ENCODE measurements at places on chromosomes 12 and 14.

DNA sequence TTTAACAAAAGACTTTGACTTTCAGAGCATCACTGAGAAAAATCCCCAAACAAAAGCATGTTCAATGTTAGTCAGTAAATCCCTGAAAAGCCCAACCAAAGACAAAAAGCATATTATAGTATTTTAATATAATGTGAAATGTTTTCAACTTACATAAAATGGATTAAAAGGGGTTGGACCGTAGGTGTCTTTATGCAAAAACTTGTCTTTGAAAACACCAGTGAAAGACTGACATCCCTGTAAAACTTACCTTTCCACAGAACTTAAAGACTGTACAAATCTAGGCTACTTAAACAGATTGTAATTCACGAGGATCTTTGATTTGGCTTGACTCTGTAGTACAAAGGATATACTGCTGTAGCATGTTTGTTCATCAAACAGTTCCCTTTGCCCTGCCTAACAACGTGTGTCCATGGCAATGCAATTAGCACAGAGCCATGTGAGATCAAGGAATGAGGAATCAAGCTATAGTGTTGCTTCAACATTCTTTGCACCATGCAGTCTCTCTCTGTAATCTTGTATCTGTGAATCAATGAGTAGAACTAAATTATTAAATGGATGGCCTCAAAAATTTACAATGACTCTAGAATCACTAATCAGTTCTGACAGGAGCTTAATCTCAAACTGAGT, 138.5 kb upstream of the SYT1 start:
- DNase-seq = no peak

- DNase-seq = no peak
Measured at GRCh38 chr12:6061660-6062059, 62.8 kb downstream of the VWF start.

- no peak for DNase-seq
Measured at GRCh38 chr14:104877806-104878550, 12.9 kb downstream of the CEP170B start.

DNA sequence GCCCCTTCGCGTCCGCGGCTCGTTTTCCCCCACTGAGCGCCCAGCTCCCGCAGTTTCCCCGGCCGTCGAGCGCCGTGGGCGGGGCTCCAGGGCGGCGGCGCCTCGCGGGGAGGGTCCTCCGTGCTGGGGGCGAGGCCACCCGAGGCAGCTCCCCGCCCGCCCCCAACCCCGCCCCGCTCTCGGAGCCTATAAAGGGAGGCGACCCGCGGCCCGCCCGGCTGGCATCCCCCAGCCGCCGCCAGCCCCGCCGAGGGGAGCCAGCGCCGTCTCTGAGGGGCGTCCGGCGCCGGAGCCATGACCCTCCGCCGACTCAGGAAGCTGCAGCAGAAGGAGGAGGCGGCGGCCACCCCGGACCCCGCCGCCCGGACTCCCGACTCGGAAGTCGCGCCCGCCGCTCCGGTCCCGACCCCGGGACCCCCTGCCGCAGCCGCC, at the start of gene TAMALIN:
Gene TAMALIN (plus strand): TSS at position 221 of the 432 bp plus-strand sequence. CDS start 74 bp downstream, at position 295.
- DNase-seq = peak; percentile 75

DNA sequence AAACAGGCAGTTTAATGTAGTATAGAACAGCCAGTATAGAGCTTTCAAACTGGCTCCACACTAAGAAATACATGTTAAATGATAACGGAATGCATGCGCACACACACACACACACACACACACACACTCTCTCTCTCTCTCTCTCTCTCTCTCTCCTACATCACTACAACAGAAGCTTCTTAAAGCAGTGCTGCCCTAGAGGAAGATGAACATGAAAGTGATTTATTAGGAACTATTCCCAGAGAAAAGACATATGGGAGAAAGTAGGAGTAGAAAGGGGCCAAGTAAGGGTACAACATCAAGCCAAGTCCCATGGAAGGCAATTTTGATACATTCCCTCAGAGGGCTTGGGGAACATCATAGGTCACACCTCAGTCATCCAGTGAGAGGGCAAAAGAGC, 16.4 kb upstream of the DHRS4 start:
- DNase-seq = no peak

- DNase-seq = no peak
Measured at GRCh38 chr14:38629412-38629811, 373.5 kb upstream of the CLEC14A start.

- DNase-seq = no peak
Measured at GRCh38 chr12:60101715-60102114, 505.9 kb downstream of the SLC16A7 start.

DNA sequence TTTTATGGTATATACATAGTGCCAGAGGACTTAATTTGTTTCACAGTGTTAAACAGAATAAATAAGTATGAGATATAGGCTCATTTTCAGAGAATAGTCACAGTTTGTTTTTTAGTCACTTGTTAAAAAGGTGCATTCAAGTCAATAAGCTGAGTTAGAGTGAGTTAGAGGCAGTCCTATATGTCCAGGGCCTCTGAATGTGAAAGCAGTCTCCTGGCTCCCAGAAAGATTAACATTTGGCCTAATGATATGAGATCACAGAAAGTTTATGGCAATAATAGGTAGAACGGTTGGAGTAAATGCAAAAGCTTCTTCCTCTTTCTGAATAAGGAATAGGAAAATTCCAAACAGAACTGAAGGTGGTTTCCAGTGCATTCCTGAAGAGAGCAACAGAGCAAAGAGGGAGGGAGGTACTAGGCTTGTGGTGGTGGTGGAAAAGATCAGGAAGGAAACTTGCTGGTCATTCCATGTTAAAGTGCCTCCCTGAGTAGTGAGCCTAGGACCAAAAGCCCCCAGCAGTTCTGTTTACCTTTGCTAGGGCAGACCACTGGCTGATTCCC, 54.4 kb downstream of the SLC38A4 start:
- DNase-seq = no peak

DNA sequence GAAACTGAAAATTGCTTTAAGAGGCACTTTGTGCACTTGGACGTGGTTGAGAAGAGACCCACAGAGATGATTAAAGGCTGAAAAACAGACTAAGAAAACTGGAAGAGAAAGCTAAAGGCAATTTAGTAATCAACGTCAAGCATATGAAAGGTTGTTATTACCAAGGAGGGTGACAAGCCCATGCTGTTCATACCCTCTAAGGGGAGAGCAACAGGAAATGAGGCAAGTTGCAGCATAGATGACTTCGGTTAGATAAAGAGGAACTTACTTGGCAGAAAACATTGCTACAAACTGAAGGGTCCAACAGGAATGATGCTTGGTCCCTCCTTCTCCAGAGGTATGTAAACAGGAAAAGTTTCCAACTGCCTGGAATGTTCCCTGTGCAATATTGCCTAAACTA, 107.8 kb downstream of the DUSP6 start:
- peak; percentile 6 for DNase-seq

GRCh38 chr14:93906341-93907329, 20.5 kb upstream of the FAM181A start:
- DNase-seq = peak; percentile 86

DNA sequence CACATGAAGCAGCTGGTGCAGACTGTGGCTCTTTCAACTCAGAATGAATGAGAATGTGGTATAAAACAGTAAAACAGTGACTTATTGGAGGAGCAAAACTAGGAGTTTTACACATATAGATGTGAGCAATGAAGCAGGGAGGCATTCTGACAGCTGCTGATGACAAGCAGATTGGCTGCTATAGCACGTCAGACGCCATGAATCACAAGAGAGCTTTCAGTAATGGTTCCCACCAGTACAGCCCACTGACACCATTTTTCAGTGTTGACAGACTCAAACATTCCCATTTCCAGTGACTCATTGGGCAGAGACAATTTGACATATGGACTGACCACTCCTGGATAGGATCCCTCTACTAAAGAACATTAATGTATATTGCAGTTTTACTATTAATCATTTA, 24.6 kb upstream of the FSCB start:
- DNase-seq = no peak

GRCh38 chr14:79551523-79551922, 659.8 kb downstream of the DIO2 start:
- no peak for DNase-seq

GRCh38 chr14:70971560-70971959, 64.3 kb downstream of the PCNX1 start:
- DNase-seq = no peak

DNA sequence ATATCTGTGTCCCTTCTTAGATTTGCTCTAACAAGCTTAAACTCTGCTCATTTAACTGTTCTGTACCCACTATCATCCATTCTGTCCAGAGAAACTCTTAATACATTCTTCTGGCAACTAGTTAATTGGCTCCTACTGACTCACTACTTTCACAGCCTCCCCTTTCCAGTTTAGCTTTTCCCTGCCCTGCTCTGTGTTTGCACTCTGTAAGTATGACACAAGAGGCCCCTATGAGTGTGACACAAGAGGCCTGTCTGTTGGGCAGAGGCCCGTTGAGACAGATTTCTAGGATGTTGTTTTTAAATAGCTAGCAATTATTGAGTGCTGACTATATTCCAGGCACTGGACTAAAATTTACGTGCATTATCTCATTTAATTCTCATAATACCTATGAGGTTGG, 246.0 kb upstream of the DAAM1 start:
- no peak for DNase-seq

DNA sequence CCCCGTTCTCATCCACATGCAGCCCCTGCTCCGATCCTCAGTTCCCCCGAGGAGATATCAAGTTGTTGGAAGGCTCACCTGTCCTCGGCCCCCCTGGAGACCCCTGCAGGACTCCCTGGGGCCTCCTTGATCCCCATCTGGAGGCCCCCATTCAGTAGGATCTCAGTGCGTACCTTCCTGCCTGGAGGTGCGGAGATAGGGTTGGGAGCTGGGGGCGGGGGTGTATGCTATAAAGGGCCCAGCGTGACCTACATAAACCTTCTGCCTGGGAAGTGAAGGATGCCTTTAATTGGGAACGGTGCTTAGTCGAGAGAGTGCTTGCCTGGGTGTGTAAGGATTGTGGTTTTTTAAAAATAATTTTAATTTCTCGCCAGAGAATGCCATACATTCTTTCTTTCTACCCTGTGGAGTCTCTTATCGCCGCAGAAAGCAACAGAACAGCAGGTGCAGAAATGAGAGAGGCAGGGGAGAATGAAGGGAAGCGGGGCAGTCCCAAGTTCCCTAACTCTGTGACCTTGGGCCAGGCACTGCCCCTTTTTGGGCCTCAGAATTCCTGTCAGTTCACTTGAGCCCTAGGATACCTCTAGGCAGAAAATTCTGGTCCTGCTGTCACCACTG, 153.7 kb downstream of the TSPAN9 start:
- no peak for DNase-seq

- no peak for DNase-seq
Measured at GRCh38 chr14:24062216-24062980, 9.0 kb upstream of the CPNE6 start.

DNA sequence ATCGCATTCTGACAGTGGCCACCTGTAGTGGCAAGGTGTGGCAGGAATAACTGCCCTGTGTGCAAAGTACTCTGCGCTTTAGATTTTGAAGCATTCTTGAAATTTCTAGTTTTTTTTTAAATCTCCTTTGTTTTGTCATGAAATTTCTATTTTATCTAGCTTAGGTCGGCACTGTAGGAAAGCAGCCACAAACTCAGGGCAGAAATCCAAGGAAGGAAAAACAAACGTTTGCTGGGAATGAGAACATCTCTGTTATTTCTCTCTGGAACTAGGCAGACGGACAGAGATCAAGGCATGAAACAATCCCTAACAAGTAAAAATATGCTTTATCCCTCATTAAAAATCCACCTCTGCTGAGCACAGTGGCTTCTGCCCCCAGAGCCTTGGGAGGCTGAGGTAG, 1.3 kb upstream of the NR2C1 start:
- no peak for DNase-seq

DNA sequence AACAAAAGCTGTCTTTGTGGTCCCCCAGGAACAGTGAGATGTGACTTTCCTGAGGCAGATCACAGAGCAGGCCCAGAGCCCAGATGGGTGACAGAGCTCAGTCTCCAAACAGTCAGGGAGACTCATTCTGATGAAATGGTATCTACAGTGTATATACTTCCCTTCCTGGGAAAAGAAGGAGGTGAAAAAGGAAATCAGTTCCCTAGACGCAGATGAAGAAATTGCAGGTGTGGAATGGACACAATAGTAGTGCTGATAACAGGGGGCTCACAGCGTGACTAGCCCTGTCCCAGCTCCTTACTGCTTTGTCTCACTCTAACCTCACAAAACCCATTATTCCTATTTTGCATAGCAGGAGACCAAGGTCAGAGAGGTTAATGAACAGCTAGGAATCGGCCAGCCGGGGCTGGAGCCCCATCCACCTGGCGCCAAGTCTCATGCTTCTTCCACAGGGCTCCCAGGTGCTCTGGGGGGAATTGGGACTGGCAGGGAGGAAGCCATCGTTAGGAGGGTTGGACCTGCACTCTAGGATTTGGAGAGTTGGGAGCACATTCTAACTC, 11.9 kb downstream of the KCNH3 start:
- no peak for DNase-seq

DNA sequence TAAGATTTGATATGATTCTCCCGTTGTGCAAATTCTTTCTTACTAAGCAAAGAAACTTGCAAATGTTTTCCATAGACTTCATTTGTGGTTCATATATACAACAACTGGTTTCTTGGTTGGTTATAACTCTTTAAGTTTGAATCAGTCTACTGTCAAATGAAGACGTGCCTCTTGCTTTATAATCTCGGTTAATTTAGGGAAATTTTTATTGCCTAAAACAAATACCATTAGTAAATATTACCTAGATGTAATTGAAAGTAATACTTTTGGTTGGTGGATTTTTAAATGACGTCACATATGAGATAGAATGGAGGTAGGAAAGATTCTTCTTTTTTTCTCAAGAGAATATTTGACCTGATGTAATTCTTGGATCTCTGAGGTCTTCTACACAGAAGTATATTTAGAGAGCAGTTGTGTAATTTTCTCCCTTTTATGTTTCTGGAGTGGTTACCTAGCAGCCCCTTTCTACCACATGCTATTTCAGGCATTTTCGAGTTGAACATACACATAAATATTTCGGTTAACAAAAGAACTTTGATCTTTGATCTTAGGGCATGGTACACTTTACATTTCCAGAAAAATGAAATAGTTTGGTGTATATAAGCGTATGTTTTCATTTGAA, 1.7 kb downstream of the ATF7IP start:
- peak; percentile 54 for DNase-seq

DNA sequence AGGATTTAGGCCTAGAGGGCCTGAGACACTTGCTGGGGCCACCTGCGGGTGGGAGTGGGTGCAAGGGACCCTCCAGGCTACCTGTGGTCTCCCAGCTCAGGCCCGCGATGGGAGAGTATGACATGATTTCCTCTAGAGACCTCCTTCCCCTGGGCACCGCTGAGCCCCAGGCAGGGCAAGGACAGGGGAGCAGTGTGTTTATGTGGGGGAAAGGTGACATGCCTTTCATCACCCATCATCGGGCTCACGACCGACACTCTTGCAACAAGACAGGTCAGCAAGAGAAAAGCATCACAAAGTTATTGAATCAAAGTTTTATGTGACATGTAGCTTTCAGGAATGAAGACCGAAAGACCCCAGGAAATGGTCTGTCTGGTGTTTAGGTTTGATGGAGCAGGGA, 19.9 kb downstream of the SH2B3 start:
- no peak for DNase-seq

- DNase-seq = no peak
Measured at GRCh38 chr12:120905856-120906384, 1.8 kb upstream of the SPPL3 start.
